ENCODE measurements at places on chromosomes 7 and 10.

GRCh38 chr7:55427800-55428199 is 62.7 kb downstream of the LANCL2 start:
- DNase-seq, result no peak

DNA sequence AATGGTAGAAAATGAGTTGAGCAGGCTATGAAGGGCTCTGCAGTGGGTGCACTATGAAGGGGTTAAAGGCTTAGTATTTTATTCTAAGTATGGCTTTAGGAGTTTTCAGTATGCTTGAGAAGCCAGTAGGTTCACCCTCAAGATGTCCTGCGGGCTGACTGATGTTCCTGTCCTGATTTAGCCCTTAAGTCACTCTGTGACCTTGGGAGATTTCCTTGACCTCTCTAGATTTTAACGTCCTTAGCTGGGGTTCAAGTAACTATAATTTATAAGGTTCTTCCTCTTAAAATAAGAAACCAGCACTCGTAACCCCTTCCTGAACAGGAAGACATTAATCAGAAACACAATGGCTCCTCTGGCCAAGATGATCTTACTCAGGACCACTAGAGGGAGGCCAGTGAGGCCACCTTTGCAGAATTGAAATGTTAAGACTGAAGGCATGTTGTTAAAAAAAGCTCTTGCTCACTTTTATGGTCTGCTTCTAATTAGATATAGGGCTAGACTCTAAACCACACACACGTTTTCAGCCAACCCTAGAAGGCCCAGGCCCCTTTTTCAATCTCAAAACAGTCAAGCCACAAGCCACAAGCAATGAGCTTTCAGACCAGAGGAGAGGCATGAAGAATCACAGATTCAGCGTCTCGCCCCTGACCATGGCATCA is 41.9 kb downstream of the CDK1 start:
- DNase-seq, result no peak

- no peak for DNase-seq
These were observed 1005.3 kb upstream of the POT1 start for GRCh38 chr7:125934955-125935354.

DNA sequence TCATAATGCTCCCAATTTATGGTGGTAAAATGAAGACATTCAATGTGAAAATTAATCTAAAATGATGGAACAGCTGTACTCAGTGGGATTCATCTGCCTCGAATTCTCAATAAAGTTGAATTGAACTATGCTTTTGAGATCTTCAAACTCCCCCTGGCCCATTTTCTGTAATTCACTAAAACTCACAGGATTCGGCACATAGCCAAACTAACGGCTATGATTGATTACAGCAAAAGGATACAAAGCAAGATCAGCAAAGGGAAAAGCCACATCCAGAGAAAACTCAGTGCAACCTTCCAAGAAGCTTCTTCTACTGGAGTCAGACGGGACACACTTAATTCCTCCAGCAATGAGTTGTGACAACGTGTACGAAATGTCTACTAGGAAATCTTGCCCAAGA is 307.5 kb downstream of the CNTNAP2 start:
- DNase-seq, result no peak

GRCh38 chr10:22993314-22993713 is 65.5 kb downstream of the ARMC3 start:
- no peak for DNase-seq

DNA sequence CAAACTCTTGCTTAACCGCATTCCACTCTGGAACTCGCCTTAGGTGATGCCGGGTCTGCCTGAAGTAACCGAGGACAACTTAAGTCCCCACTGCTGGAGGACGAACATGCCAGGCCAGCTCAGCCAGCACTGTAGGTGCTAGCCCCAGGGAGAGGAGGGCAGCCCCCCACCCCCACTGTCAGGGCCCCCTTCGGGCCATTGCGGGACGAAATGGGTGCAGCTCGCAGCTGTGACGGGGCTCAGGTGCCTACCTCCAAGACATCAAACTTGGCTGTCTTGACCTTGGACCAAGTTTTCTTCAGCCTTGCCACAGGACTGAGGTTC is 60.4 kb downstream of the CSGALNACT2 start:
- DNase-seq, result no peak

- DNase-seq, result no peak
These were observed 29.1 kb upstream of the TRUB1 start for GRCh38 chr10:114908896-114909295.

DNA sequence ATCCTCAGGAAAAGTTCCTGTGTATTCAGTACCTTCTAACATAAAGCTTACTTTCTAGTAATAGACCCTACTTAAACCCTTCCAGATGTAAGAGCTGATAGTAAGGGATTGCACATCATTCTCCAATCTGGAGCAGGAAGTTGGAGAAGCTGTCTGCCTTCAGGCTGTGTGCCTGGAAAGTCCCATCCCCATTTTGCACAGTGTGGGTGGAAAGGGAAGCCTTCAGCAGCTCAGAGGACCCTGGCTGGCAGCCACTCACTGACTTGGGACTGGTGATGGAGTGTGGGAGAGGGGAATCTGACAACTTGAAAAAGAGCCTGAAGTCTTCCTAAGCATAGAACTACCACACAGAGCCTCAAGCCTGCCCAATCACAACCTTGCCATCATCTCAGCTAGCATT is 164.1 kb upstream of the ADO start:
- DNase-seq, result no peak

DNA sequence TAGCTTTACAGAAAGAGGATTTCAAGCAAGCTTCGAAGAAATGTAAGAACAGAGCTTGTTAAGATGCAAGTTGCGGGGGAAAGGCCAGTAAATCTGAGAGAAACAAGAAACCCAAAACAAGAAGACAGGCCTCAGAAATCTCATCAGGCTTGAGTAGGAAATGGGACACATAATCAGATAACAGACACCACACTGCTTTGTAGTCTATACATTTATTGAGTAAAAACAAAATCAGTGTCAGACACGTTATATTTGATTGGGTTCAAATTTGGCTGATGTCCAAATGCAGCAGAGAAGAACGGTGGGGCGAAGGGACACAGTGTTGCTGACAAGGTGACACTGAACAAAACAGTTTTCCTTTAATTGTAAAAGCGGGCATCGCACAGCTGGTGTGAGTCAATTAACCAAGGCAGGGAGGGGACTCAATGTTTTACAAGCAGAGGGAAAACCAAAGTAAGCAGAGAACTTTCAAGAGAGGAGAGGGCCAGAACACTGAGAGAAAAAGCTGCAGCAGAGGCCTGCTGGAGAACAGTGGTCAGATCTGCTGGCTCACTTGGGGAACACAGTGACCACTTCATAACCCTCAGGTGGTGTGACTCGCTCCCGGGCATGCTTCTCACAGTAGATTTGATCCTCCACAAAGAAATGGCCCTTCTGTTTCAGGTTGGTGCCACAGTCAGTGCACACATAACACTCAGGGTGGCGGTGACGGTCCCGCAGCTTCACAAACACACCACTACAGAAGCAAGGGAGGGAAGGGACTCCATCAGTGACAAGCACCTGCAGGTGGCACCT is 43.5 kb downstream of the ACSM6 start:
- no peak for DNase-seq

- no peak for DNase-seq
These were observed 160.0 kb upstream of the PCDH15 start for GRCh38 chr10:54961040-54961439.

GRCh38 chr10:47354900-47355299 is 6.7 kb downstream of the RBP3 start:
- DNase-seq, result no peak

DNA sequence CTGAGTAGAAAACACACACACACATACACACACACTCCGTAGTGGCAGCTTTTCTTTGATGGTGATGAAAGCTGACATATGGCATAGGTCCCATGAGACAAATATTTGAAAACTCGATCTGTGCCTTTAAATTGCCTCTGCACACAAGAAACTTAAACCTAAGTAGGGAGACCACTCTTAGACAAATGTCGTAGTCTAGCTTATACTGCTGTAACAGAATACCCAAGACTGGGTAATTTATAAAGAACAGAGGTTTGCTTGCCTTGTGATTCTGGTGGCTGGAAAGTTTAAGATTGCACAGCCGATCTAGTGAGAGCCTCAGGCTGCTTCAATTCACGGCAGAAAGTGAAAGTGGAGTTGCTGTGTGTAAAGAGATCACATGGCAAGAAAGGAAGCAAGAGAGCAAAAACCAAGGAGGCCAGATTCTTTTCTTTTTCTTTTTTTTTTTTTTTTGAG is 489.4 kb upstream of the SORCS1 start:
- no peak for DNase-seq

GRCh38 chr7:1537535-1538412 is 7.3 kb downstream of the MAFK start:
- DNase-seq, result no peak

- peak; percentile 85 for DNase-seq
These were observed 10.8 kb downstream of the TLX1 start for GRCh38 chr10:101141616-101142532.

GRCh38 chr7:36684954-36685353 is 39.3 kb downstream of the AOAH start:
- no peak for DNase-seq

- DNase-seq, result no peak
These were observed 91.2 kb upstream of the PARD3 start for GRCh38 chr10:34906067-34906965.

DNA sequence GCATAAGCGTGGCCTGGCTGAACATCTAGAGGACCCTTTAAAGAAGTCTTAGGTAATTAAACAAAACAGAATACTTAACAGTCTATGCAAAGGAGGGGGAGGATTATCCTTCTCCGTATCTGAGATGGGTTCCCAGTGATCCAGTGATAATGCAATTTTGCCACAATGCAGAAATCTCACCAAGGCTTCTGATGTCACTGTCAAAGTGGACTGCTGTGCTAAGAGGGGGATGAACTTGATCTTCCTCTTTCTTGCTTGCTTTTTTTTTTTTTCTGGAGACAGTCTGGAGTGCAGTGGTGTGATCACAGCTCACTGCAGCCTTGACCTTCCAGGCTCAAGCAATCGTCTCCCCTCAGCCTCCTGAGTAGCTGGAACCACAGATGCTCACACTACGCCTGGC is 30.8 kb downstream of the GATA3 start:
- no peak for DNase-seq

Measured in naive thymus-derived CD4-positive, alpha-beta T cell (primary cell).